ENCODE measurements at places on chromosomes 6 and 20. TPM values are rescaled to one million over a fixed set of nuclear protein-coding genes. Genes with fewer than 3 reads are reported as not detected.

OTOR gene
- total RNA-seq: not detected

- H3K36me3 ChIP-seq: peaks cover 3% of the 10 kb centered on the region
- no peak overlapping the region for H3K4me3 ChIP-seq
- H3K27ac ChIP-seq: no peak overlapping the region
Measured at GRCh38 chr6:45896783-45897441, 118.7 kb downstream of the CLIC5 start.

NKAIN2 gene
- total RNA-seq: not detected

GRCh38 chr20:20253744-20254330, 114.1 kb upstream of the INSM1 start:
- H3K27me3 ChIP-seq: peaks cover 2% of the 10 kb centered on the region
- no peak overlapping the region for H3K27ac ChIP-seq
- no peak for DNase-seq
- H3K36me3 ChIP-seq: no peaks in the 10 kb centered on the region

GPR63 gene
- 1.5 TPM for total RNA-seq

DNA sequence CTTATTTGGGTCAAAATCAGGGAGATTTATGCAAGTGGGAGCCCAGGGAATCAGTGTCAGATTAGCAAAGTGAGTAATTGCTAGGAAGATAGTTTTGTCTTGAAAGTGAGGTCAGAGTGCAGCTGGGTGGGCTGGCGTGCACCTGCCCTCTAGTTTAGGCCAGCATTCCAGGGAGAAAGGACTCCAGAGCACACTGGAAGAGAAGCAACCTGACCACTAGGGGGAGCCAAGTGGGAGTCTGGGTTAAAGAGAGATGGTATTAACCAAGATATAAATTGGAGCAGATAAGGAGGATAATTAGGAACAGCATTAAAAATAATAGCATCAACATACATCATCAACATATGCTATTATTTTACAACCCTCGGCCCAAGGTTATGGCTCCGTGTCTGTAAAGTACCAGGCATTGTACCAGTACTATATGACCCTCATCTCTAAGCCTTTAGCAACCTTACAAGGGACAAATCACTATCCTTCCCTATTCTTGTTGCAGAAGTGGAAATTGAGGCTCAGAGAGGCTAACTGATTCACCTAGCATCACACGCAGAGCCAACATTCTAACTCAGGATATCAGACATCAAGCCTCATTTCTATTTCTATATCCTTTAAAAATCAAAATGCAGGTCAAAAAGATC, 57.8 kb downstream of the SLC2A10 start:
- peaks cover 3% of the 10 kb centered on the region for H3K27me3 ChIP-seq
- H3K27ac ChIP-seq: no peak overlapping the region
- H3K4me1 ChIP-seq: no peaks in the 10 kb centered on the region
- no peaks in the 10 kb centered on the region for H3K36me3 ChIP-seq
- no peak overlapping the region for H3K4me3 ChIP-seq

EDN3 gene
- total RNA-seq: 0.10 TPM

SIRPD gene
- not detected for total RNA-seq

SAMD10 gene
- 23.7 TPM for total RNA-seq

GRCh38 chr6:13328076-13328874, at the start of gene TBC1D7:
Gene TBC1D7 (minus strand): TSS chr6:13328537. CDS start chr6:13326898, 1,639 bp downstream.
- peaks cover 11% of the 10 kb centered on the region for H3K36me3 ChIP-seq
- H3K4me3 ChIP-seq: peak within 1 kb of the TSS; percentile 90
- peaks cover 20% of the 10 kb centered on the region for H3K4me1 ChIP-seq
- no peaks in the 10 kb centered on the region for H3K27me3 ChIP-seq

- peaks cover 21% of the 10 kb centered on the region for H3K4me1 ChIP-seq
- peaks cover 7% of the 10 kb centered on the region for H3K36me3 ChIP-seq
- no peaks in the 10 kb centered on the region for H3K27me3 ChIP-seq
- H3K27ac ChIP-seq: peak overlapping the region; percentile 80
- DNase-seq: peak; percentile 33
- peak overlapping the region; percentile 54 for H3K4me3 ChIP-seq
Measured at GRCh38 chr6:42224222-42225028, 6.8 kb upstream of the MRPS10 start.

GRCh38 chr6:29553268-29554057, 6.1 kb downstream of the UBD start:
- peaks cover 44% of the 10 kb centered on the region for H3K27me3 ChIP-seq
- H3K4me3 ChIP-seq: peak overlapping the region; percentile 51
- no peaks in the 10 kb centered on the region for H3K36me3 ChIP-seq
- H3K4me1 ChIP-seq: peaks cover 17% of the 10 kb centered on the region
- DNase-seq: peak; percentile 37
- peak overlapping the region; percentile 34 for H3K27ac ChIP-seq

- H3K4me1 ChIP-seq: peaks cover 5% of the 10 kb centered on the region
- no peak overlapping the region for H3K4me3 ChIP-seq
- H3K27me3 ChIP-seq: no peaks in the 10 kb centered on the region
- no peak overlapping the region for H3K27ac ChIP-seq
- DNase-seq: no peak
- peaks cover 10% of the 10 kb centered on the region for H3K36me3 ChIP-seq
Measured at GRCh38 chr6:13579911-13580310, 5.5 kb downstream of the SIRT5 start.

SLC22A3 gene
- total RNA-seq: not detected

HDGFL1 gene
- total RNA-seq: not detected

CCND3 gene
- total RNA-seq: 570 TPM

LY6G6F gene
- total RNA-seq: not detected

GRCh38 chr20:16115911-16116552, 457.2 kb downstream of the KIF16B start:
- H3K27ac ChIP-seq: no peak overlapping the region
- no peaks in the 10 kb centered on the region for H3K36me3 ChIP-seq
- H3K27me3 ChIP-seq: no peaks in the 10 kb centered on the region
- no peak overlapping the region for H3K4me3 ChIP-seq
- H3K4me1 ChIP-seq: no peaks in the 10 kb centered on the region

- DNase-seq: no peak
- H3K27me3 ChIP-seq: peaks cover 1% of the 10 kb centered on the region
- no peak overlapping the region for H3K4me3 ChIP-seq
- no peaks in the 10 kb centered on the region for H3K36me3 ChIP-seq
- H3K4me1 ChIP-seq: no peaks in the 10 kb centered on the region
Measured at GRCh38 chr6:154435400-154435945, 75.0 kb downstream of the CNKSR3 start.

DNA sequence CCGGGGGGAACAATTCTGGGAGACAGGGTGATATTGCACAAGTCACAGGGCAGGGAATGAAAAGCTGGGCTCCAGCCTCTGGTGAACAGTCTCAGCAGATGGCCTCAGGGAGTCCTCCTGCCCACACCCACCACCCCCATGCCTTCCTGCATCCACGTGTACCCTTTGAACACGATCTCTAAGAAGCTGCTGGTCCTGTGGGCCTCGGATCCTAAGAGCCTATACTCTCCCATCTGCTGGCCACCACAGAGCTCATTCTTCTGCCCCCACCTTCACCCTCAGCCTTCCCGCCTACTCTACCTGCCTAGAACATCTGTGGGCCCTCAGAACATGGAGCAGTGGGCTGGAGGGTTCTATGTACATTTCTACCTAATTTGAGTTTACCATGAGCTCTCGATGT, 60.3 kb downstream of the TRERF1 start:
- peaks cover 6% of the 10 kb centered on the region for H3K36me3 ChIP-seq
- H3K4me3 ChIP-seq: peak overlapping the region; percentile 71
- DNase-seq: peak; percentile 13
- peaks cover 93% of the 10 kb centered on the region for H3K4me1 ChIP-seq
- H3K27me3 ChIP-seq: no peaks in the 10 kb centered on the region

DNA sequence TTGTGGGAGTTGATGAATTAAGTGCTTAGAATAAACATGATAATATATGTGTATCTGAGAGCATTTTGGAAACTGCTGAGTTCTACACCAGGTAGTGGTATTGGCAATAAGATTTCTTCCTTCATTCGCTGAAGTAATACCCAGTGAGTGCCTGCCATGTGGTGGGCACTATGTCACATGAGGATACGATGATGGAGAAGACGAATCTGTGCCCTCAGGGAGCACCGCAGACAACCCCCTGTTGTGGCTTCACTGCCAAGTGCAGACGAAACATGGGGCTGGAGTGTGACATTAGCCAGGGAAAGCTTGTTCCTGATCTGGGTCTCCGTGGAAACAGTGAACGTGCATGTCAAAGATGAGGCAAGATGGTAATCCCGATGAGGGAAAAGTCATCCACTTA, 7.9 kb downstream of the ZNF76 start:
- H3K27me3 ChIP-seq: no peaks in the 10 kb centered on the region
- H3K4me1 ChIP-seq: peaks cover 34% of the 10 kb centered on the region
- H3K27ac ChIP-seq: no peak overlapping the region
- DNase-seq: no peak
- peaks cover 2% of the 10 kb centered on the region for H3K36me3 ChIP-seq

RCAN2 gene
- 4.3 TPM for total RNA-seq

- H3K4me3 ChIP-seq: no peak overlapping the region
- no peaks in the 10 kb centered on the region for H3K4me1 ChIP-seq
- H3K36me3 ChIP-seq: peaks cover 38% of the 10 kb centered on the region
- H3K27me3 ChIP-seq: no peaks in the 10 kb centered on the region
- DNase-seq: peak; percentile 35
Measured at GRCh38 chr6:136846046-136846445, 23.7 kb downstream of the PEX7 start.

GRCh38 chr6:116876107-116876506, 935 bp upstream of the RFX6 start:
- DNase-seq: no peak
- H3K4me3 ChIP-seq: no peak overlapping the region
- peaks cover 8% of the 10 kb centered on the region for H3K4me1 ChIP-seq
- no peak overlapping the region for H3K27ac ChIP-seq

GRCh38 chr6:138499303-138500018, at the start of gene NHSL1:
Gene NHSL1 (minus strand): TSS chr6:138499494. CDS start chr6:138499290, 204 bp downstream.
- no peak within 1 kb of the TSS for H3K4me3 ChIP-seq
- peaks cover 2% of the 10 kb centered on the region for H3K27me3 ChIP-seq
- H3K27ac ChIP-seq: no peak within 1 kb of the TSS
- H3K4me1 ChIP-seq: peaks cover 4% of the 10 kb centered on the region
- DNase-seq: no peak

DNA sequence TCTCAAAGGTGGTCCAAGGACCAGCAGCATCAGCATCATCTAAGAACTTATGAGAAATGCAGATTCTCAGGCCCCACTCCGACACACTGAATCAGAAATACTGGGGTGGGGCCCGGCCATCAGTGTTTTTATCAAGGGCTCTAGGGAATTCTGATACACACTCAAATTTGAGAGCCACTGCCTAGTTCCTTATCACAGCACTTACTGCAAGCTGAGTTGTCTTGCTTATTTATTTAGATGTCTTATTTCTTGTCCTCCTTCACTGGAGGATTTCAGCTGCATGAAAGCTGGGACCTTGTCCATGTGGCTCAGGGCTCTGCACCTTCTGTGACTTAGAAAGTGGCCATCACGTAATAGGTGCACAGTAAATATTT, 139.4 kb upstream of the RREB1 start:
- no peak overlapping the region for H3K27ac ChIP-seq
- H3K36me3 ChIP-seq: no peaks in the 10 kb centered on the region
- H3K4me1 ChIP-seq: no peaks in the 10 kb centered on the region

- DNase-seq: no peak
- H3K27ac ChIP-seq: no peak overlapping the region
- H3K36me3 ChIP-seq: no peaks in the 10 kb centered on the region
- H3K27me3 ChIP-seq: peaks cover 12% of the 10 kb centered on the region
- H3K4me1 ChIP-seq: no peaks in the 10 kb centered on the region
- H3K4me3 ChIP-seq: no peak overlapping the region
Measured at GRCh38 chr20:58580474-58580835, 65.3 kb upstream of the APCDD1L start.

GRCh38 chr20:18727032-18727508, 86.5 kb upstream of the SCP2D1 start:
- H3K27ac ChIP-seq: no peak overlapping the region
- DNase-seq: no peak
- no peaks in the 10 kb centered on the region for H3K36me3 ChIP-seq
- no peak overlapping the region for H3K4me3 ChIP-seq

GRCh38 chr20:50038574-50038991, 55.8 kb downstream of the SNAI1 start:
- H3K4me1 ChIP-seq: no peaks in the 10 kb centered on the region
- DNase-seq: no peak
- H3K27ac ChIP-seq: no peak overlapping the region
- H3K4me3 ChIP-seq: no peak overlapping the region
- no peaks in the 10 kb centered on the region for H3K36me3 ChIP-seq
- H3K27me3 ChIP-seq: no peaks in the 10 kb centered on the region

SULF2 gene
- 0.34 TPM for total RNA-seq

DNA sequence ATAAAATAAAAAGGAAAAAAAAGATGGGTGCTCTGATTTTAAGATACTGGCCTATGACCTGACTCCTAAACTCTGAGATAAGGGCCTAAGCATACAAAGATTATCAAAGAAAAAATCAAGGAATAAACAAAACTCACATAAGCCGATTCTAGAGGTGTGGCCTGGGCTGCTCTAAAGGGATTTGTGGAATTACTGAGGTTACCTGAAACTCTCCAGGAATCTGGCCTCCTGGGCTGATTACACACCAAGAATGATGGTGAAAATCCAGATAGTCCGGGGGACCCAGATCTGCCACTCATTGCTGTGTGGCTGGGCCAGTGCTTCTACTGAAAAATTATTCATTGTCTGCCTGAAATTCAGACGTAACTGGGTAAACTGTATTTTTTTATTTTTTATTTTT, 122.7 kb upstream of the RNF24 start:
- DNase-seq: no peak
- H3K4me1 ChIP-seq: peaks cover 17% of the 10 kb centered on the region
- H3K4me3 ChIP-seq: no peak overlapping the region
- no peaks in the 10 kb centered on the region for H3K36me3 ChIP-seq
- no peak overlapping the region for H3K27ac ChIP-seq
- H3K27me3 ChIP-seq: peaks cover 13% of the 10 kb centered on the region

BPI gene
- not detected for total RNA-seq

OR2B6 gene
- total RNA-seq: not detected

DNA sequence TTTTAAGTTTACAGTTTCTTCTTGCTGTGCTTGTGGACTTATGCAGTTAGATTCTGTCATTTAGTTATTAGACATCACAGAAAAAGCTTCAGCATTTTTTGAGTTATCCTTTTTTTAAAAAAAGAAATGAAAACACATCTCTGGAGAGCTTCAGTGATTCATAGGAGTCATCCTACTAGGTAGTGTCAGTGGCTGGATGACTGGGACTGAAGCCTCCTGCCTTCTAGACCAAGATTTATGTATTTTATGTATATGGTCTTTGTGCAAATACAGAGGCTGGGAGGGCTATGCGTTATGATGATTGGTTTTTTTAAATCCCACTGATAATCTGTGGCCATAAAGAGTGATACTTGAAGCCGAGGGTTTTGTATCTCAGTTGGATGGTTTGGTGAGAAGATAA, 125.9 kb upstream of the JAG1 start:
- H3K4me1 ChIP-seq: no peaks in the 10 kb centered on the region
- no peak overlapping the region for H3K4me3 ChIP-seq

GRCh38 chr6:24981386-24981760, 45.6 kb upstream of the RIPOR2 start:
- peaks cover 7% of the 10 kb centered on the region for H3K36me3 ChIP-seq
- H3K27me3 ChIP-seq: no peaks in the 10 kb centered on the region
- no peak overlapping the region for H3K27ac ChIP-seq
- DNase-seq: no peak
- no peak overlapping the region for H3K4me3 ChIP-seq
- H3K4me1 ChIP-seq: peaks cover 66% of the 10 kb centered on the region

DNA sequence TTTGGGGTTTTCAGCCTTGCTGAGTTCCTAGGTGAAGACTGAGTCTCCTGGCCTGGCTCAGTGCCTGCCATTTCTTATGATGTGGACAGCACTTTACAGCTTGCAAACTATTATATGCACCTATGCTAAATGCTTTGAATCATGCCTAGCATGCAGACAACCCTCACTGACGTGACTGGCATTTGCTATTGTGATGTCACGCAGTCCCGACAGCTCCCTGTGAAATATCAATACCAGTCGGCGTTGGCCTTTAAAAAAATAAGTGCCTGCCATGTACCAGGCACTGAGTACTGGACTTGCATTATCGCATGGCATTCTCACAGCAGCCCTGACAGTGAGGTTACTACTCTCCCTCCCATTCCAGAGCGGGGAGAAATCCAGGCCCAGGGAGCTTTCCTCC, 35.5 kb downstream of the UQCC2 start:
- H3K4me1 ChIP-seq: no peaks in the 10 kb centered on the region
- H3K4me3 ChIP-seq: no peak overlapping the region
- H3K36me3 ChIP-seq: peaks cover 49% of the 10 kb centered on the region
- no peak for DNase-seq

Data from activated CD4-positive, alpha-beta memory T cell treated with anti-CD3 and anti-CD28 coated beads for 36 hours (primary cell).